ENCODE measurements at places on chromosomes 13 and 19.

GRCh38 chr13:98173431-98174152, 3.5 kb downstream of the RNF113B start:
- DNase-seq = no peak

GRCh38 chr13:22009500-22009899, 338.6 kb downstream of the FGF9 start:
- DNase-seq = no peak

- DNase-seq = no peak
These were observed 1616.2 kb upstream of the SPRY2 start for GRCh38 chr13:81957121-81957520.

- DNase-seq = no peak
These were observed 6.9 kb upstream of the FXYD3 start for GRCh38 chr19:35108730-35109129.

DNA sequence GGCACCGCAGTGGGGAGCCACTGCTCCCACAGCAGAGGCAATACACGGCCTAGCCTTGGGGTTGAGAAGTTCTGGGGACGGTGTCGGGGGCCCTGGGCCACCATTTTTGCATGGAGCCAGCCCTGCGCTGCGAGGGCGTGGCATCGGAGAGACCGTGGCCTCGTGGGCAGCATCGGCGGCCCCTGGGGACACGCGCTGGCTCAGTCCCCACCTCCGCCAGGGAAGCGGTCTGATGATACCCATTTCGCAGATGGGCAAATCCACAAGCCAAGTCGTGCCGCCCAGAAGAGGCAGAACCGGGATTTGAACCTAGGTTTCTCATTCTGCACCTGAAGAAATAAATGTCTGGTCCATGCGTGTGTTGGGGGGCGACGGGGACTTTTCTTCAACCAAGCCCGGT, 1.2 kb upstream of the UPK1A start:
- no peak for DNase-seq

DNA sequence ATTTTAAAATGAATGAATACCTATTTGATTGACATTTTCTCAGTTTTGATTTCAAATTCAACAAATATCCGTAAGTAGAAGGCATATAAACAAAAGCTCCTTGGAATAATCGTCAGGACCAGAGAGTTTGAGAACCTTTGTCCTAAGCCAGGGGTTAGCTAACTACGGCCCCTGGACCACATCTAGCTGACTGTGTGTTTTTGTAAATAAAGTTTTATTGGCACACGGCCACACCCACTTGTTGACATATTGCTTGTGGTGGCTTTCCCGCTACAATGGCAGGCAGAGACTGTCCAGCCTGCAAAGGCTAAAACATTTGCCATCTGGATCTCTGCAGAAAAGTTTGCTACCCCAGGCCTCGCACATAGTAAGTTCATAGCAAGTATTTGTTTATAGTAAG, 83.4 kb downstream of the GNG7 start:
- no peak for DNase-seq

GRCh38 chr19:5968431-5969373, 9.2 kb downstream of the RANBP3 start:
- no peak for DNase-seq

GRCh38 chr19:31330761-31331160, 18.5 kb downstream of the TSHZ3 start:
- no peak for DNase-seq

DNA sequence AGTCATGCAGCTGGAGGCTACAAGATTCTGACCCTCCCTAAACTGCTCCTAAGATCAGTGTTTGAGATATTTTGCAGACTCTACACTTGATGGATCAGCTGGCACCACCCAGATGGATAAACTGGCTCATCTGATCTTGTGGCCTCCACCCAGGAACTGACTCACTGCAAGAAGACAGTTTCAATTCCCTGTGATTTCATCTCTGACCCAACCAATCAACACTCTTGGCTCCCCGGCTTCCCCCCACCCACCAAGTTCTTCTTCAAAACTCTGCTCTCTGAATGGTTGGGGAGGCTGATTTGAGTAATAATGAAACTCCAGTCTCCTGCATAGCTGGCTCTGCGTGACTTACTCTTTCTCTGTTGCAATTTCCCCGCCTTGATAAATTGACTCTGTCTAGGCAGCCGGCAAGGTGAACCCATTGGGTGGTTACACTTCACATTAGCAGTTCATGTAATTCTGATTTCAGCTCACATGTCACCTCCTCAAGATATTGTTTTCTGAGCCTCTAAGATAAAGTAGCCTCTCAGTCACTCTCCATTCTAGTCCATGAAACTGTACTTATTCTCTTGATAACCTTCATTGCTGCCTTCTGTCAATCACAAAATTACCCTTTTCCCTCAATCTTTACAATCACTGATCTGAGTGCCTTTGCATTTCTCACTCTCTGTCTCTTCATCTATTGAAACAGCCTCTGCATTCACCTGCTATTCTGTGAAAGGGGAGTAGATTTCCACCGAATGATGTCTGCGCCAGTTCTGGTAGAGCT, 9.9 kb upstream of the FPR3 start:
- no peak for DNase-seq

DNA sequence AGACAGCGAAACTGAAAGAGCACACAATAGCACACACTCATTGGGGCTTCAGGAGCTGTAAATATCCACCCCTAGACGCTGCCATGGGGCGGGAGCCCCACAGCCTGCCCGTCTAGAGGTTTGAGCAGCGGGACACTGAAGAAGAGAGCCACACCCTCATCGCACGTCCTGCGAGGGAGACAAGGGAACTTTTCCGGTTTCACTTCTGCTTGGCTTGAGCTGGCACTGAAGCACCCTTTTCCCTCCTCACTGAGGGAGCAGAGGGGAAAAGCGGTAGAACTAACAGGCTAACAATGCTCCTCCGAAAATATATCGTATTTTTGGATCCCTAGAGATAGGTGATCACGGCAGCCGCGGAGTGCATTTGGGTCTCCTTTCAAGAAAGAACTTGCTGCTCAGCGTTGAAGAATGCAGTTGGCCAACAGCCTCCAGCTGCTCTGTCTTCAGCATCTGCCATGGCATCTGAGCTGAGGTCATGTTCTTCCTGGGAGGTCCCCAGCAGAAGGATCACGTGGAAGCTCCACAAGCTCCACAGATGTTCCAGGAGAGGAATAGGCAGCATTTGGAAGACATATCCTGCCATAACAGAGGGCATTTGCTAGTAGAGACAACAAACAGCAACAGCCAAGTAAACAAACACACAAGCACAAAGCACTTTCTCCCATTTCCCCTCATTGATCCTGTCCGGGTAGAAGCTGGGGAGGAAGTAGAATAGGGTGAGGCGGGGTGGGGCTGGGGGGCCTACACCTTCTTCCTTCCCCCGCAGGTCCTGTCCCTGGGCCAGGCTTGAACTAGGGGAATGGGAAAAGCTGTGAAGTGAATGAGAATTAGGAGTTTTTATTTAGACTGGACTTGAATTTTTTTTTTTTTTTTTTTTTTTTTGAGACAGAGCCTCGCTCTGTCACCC, 44.8 kb upstream of the ALOX5AP start:
- no peak for DNase-seq

GRCh38 chr13:98997011-98997730, 19.3 kb upstream of the DOCK9 start:
- DNase-seq = no peak

DNA sequence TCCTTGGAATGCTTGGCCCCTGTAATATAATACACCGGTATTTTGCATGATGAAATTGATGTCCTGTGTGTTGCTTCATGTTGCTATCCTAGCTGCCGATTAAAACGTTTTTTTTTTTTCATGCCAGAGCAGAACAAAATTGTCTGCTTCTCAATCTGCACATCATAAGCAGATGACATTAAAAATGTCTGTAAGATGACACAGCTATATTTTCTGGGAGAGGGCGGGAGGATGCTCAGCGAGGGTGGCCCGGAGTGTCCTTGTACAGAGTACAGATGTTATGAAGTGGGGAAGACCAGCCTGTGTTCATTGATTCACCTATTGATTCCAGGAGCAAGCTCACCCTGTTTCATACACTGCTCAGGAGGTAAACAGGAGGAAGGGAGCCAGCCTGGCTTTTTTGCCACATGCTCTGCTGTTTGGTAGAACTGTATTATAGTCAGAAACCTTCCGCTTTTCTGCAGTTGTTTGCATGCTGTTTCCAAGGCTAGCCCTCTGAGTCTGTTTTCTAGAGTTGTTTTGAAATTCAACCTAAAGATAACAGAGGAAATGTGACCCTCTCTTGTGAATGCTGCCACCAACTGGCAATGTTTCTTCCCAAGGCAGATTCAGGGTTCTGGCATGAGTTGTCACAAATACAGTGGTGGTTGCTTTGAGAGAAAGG, 4.7 kb upstream of the IRS2 start:
- DNase-seq = no peak

- DNase-seq = no peak
These were observed 52.1 kb downstream of the NFIX start for GRCh38 chr19:13047374-13047773.

GRCh38 chr19:30254158-30254557, 118.0 kb upstream of the ZNF536 start:
- DNase-seq = no peak
